Effector CD8-positive, alpha-beta T cell (primary cell): ENCODE measurements at places on chromosomes 1 and 21.

DNA sequence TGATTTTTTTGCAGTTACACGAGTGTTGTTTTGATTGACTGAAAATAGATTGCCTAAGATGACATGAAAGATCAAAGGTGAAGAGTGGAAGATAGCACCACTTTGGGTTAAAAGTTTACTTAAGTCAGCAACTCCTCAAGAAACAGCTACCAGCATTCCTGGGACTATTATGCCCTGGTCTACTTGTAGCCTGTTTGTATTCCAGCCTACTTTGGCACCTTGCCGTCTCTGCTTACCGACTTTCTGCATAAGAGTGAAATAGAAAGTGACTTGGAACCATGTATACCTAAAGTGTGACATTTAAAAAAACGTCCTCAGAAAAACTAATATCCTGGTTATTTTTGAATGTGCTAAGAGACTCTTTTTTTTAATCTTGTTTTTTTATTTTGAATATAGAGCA lies 631.5 kb upstream of the PTBP2 start:
- no peak for DNase-seq

GRCh38 chr1:52007215-52008002 lies 16.9 kb upstream of the RAB3B start:
- no peak for DNase-seq

- DNase-seq: no peak
Measured at GRCh38 chr1:156342166-156342955, 4.0 kb downstream of the TSACC start.

DNA sequence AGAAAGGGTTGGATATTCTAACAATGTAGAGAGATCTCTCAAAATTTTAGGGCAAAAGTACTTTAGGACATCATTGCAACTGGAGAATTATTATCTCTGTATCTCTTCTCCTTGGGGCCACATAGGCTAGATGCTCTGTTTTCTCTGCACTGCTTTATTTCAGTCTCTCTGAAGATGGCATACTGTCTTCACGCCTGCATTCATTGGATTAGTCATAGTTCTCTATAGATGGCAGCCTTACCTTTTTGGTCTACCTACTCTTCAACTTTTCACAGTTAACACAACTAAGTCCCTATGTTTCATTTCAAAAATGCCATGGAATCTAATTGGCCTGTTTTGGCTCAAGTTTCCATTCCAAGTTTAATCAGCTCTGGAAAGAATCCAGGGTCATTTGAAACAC lies 1623.3 kb upstream of the B3GALT2 start:
- DNase-seq: no peak

DNA sequence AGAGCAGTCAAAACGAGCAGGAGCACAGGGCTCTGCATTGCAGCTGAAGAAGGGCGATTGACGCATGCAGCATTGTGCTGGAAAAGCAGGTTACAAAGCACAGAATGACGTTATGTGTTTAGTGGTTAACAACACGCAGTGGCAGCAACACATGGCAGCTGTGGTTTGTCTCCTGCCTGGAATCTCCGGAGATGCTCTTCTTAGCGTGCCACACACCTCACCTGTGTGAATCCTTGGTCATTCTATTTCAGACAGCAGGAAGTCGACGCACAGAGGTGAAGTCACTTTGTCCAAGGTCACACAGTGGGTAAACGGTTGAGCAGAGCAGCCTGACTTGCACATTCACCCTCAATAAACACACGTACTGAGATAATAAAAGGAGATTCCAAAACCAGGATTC lies 14.7 kb downstream of the OBSCN start:
- DNase-seq: no peak

GRCh38 chr1:119906927-119907652 lies 10.8 kb upstream of the ADAM30 start:
- no peak for DNase-seq

DNA sequence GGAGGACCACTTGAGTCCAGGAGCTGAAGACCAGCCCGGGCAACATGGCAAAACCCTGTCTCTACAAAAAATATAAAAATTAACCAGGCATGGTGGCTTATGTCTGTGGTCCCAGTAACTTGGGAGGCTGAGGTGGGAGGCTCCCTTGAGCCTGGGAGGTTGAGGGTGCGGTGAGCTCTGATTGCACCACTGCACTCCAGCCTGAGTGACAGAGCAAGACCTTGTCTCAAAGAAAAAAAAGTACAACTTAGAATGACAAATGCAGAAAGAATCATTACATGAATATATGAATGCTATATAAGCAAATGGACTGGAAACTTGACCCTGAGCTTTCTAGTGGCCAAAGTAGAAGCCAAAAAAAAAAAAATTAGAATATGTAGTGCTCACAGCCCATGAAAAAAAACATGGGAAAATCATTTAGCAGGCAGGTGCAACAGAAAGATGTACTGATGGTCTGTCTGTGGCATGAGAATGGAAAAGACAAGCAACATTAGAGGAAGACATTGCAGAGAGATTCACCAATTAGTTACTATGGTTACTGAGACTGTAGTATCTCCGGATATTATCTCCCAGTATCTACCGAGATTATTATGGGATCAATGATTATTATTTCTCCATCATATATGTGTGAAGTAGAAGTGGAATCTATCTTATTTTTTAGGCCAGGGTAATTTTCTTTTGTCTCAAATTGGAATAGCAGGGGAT lies 19.2 kb downstream of the ELAPOR1 start:
- DNase-seq: no peak

GRCh38 chr1:18978706-18979105 lies 22.2 kb upstream of the IFFO2 start:
- no peak for DNase-seq

DNA sequence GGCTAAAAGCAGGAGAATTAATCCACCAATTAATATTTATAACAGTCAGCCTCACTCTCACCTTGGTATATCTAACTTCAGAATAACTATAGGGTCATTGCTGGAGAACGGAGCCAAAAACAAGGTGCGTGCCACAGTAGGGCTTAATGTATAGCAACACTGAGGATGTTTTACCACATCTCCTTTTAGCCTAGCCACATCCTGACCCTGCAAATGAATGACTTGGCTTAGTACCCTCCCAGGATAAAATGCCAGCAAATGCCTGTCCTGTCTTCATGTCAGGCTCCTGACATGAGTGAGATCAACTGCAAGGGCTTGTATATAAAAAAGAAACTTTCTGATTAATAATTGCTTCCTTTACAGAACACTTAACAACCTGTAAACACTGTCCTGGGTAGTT lies 2.7 kb upstream of the CDC42BPA start:
- DNase-seq: no peak

DNA sequence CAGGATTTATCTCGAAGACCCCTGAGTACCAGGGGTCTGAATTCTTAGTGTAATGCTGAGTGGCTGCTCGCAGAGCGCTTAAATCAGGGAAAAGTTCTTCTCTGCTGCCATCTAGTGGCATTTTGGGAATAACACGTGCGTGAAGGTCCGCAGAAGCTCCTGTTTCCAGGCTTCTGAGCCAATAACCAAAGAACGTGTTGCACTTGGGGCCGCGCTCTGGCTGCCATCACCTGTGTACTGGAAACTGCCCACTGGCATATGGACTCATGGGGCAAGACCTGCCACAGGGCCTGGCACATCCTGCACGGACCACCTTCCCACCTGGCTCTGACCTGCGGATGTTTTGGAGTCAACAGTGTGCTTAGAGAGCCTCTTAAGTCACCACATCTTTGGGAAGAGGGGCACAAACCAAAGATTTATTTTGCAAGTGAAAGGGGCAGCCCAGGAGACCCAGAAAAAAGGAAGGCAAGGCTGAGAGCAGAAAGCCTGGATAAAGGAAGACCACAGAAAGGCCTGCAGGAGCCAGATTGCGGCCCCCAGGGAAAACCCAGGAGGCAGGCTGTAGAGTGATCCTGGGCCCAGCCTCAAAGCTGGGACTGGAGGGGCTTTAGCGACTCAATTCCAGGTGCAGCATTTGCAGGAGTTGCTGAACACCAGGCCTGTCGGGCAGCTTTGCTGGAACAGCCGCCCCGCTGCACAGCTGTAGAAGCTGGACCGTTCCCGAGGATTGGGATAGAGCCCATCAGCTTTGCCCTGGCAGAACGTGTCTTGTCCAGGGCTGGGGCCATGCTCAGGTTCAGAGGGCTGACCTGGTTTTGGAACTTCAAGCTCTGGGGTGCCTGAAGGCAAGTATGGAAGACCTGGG lies 13.0 kb downstream of the CHIT1 start:
- peak; percentile 15 for DNase-seq

DNA sequence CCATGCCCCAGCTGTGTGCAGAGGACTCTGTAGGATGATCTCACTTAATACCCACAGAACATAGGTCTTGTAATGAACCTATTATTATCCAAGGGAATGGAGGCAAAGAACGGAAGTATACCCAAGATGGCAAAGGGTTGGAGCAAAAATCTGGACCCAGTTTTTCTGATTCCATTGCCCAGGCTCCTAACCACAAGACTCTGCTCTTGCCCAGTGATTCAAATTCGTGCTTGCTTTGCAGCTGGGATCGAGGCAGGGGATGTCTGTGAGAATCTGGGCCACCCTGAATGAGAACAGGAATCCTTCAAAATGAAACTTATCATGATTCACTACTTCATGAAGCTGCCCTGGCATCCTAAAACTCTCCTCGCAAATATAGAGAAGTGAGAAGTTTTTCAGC lies 97.5 kb upstream of the KCNJ6 start:
- no peak for DNase-seq

- no peak for DNase-seq
Measured at GRCh38 chr1:203038217-203038741, 12.0 kb downstream of the PPFIA4 start.

GRCh38 chr1:94734963-94735901 lies 84.9 kb upstream of the SLC44A3 start:
- DNase-seq: no peak

- no peak for DNase-seq
Measured at GRCh38 chr1:3272321-3273045, 182.0 kb upstream of the ARHGEF16 start.

GRCh38 chr1:87240661-87241285 lies 87.9 kb upstream of the LMO4 start:
- no peak for DNase-seq

DNA sequence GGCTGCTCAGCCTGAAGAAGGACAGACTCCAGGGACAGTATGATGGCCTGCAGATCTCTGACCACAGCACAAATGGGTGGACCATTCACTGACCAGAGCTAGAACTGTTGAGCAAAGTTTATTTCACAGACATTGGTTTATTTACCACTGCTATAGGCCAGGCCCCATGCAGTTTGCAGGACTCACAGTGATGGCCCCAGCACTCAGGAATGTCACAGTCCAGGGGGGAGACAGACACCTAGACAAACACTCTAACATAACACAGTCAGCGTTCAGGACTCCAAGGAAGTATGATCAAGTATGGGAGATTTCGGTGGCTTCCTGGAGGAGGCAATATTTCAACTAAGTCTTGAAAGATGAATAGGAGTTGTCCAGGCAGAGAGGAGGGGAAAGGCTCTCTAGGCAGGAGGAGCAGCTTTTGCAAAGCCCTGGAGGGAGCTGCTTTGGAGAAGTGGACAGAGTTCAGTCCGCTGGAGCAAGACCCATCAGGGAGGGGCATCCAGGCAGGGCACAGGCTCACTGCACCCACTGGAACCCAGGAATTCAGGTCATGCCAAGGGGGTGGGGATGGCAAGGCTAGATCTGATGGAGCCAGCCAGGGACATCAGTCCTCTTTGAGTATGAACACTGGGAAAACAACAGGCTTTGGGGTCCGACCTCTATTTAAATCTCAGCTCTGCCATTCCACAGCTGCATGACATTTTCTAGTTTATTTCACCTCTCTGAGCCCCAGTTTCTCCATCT lies 454.3 kb downstream of the MATN1 start:
- DNase-seq: no peak

- no peak for DNase-seq
Measured at GRCh38 chr1:3258386-3259003, 189.5 kb downstream of the PRDM16 start.

DNA sequence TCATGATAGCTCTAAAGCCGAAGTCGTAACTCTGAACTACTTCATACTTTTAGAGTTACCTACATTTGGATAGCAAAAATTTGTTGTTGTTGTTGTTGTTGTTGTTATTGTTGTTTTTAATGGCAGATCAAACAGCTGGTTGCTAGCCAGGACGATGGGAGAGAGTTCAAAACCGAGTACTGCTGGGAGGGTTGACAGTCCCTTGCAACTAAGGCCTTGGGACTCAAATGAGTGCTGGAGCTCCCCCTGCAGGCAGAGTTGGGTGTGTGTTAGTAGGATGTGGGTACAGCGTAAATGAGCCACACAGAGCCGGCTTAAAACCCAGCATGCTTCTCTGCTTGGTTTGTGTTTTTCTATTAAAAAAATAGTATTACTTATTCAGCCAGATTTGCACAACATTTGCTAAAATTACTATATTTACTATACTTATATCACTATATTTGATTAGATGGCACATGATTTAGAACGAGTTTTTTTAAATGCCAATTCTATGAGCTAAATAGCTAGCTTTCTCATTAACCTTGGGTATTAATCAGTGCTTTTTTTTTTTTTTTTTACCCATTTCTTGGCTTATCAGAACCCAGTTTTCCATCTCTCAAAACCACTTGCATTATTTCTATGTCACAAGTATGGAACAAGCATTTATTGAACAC lies 129.2 kb upstream of the SYT6 start:
- peak; percentile 73 for DNase-seq

- no peak for DNase-seq
Measured at GRCh38 chr1:48000883-48001282, 3.7 kb upstream of the TRABD2B start.
